ENCODE measurements at places on chromosomes 11 and 22.
A peak's percentile ranks its signal among the peaks of the same experiment; 100 is the strongest.

DNA sequence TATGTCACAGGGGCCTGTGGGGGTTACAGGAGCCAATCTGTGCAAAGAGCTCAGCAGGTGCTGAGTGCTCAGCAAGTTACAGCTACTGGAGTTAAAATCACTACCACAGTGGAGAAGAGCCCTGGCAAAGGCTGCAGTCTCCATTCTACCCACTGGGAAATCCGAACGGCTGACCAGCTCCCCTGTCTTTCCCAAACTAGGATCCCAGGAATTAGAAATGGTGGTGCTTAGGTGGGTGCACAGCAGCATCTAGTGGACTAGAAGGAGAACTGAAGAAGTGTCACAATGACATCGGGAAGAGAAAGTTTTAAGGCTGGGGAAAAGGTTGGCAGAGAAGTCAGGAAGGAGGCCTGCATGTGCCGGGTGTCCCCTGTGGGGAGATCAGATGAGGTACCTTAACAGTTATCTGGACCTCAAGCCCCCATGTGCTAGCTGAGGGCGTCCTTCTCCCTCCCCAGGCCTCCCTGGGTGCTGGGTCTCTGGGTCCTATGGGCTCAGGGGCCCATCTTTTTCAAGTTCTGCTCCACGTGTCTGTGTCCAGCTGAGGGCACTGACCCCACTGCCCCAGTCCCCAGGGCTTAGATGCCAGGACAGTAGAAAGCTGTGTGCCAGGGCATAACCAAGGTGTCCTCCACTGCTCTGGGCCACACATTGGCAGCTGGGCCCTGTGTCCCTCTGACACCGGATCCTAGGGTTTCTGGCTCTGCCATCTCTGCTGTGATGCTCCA lies 1.9 kb downstream of the PIWIL3 start:
- peak; percentile 31 for DNase-seq

- DNase-seq, result no peak
Measured at GRCh38 chr11:29963036-29963435, 53.8 kb downstream of the KCNA4 start.

DNA sequence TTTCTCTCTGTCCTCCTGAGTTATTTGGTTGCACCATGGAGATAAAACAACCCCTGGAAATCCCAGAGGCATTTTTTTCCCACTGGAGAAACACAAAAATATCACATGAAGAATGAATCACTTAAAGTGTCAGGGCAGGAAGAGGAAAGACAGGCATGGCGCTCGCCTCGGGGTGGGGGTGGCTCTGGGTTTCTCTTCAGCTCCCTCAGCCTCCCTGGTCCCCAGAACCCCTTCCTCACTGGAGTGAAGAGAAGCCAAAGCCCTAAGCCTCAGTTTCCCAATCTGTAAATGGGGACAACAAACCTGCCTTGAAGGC lies 938 bp downstream of the SHISAL1 start:
- no peak for DNase-seq

GRCh38 chr11:114008331-114008730 lies 33.4 kb downstream of the HTR3A start:
- no peak for DNase-seq

DNA sequence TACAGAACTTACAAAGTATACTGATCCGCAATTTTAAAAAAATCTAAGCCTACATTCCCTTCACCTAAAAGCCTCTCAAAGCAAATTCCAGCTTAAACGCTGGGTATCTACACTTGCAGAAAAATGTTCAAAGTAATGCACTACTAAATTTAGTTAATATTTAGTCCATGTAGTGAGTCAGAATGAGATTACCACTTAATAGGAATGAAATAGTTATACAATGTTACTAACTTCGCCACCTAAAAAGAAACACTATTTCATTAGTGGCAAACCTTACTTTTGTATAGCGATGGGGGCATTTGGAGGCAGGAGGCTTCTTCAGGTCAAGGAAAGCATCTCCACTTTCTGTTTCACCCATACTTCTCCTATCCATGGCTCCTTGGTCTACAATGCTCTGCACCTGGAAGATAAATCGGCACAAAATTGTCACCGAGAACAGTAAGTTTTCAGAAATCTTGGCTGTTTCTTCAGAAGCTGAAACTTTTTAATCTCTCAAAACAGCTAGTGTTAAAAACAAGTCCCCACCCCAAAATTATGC lies 1.2 kb downstream of the EIF4ENIF1 start:
- no peak for DNase-seq

- DNase-seq, result no peak
Measured at GRCh38 chr11:112459001-112459400, 198.3 kb upstream of the PLET1 start.

- DNase-seq, result no peak
Measured at GRCh38 chr11:122103321-122103720, 12.7 kb downstream of the BLID start.

DNA sequence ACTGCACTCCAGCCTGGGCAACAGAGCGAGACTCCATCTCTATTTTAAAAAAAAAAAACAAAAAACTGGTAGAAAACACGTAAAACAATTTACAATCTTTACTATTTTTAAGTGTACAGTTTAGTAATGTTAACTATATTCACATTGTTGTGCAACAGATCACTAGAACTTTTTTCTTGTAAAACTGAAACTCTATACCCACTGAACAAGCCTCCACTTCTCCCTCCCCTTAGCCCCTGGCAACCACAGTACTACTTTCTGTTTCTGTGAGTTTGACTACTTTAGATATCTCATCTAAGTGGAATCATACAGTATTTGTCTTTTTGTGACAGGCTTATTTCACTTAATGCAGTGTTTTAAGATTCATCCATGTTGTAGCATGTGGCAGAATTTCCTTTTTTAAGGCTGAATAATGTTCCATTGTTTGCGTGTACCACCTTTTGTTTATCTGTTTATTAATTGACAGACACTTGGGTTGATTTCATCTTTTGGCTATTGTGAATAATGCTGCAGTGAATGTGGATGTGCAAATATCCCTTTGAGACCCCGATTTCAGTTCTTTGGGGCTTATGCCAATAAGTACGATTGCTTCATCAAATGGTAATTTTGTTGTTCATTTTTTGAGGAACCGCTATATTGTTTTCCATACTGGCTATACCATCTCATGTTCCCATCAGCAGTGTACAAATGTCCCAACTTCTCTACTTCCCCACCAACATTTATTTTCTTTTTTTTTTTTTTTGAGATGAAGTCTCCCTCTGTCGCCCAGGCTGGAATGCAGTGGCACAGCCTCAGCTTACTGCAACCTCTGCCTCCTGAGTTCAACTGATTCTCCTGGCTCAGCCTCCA lies 11.0 kb downstream of the DDB2 start:
- no peak for DNase-seq

GRCh38 chr22:49992921-49993648 lies 19.5 kb downstream of the IL17REL start:
- peak; percentile 54 for DNase-seq
